Activated CD4-positive, alpha-beta T cell treated with anti-CD3 and anti-CD28 coated beads for 36 hours (primary cell): ENCODE measurements at places on chromosomes 4 and X. TPM values are rescaled to one million over a fixed set of nuclear protein-coding genes. Genes with fewer than 3 reads are reported as not detected.

Gene ATP8A1
- 15.1 TPM for total RNA-seq

DNA sequence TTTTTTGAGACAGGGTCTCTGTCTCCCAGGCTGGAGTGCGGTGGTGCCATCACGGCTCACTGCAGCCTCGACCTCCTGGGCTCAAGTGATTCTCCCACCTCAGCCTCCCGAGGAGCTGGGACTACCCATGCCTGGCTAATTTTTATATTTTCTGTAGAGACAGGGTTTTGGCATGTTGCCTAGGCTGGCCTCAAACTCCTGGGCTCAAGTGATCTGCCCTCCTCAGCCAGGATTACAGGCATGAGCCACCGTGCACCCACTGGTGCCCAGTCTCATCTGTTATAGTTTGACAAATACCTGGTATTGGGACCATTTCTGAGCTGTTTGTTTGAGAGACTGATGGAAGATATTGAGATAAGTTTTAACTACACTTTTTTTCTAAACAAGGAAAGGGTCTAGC is 57.5 kb upstream of the SMIM10 start:
- no peak for DNase-seq

Gene IL1RAPL1
- not detected for total RNA-seq

- DNase-seq: peak; percentile 51
Observed at GRCh38 chrX:24395775-24396174, 35.3 kb downstream of the SUPT20HL1 start.

GRCh38 chr4:153058671-153059060 is 122.5 kb downstream of the FHDC1 start:
- no peak for DNase-seq

GRCh38 chr4:127843704-127844600 is 36.7 kb upstream of the PLK4 start:
- DNase-seq: no peak

Gene HTR2C
- total RNA-seq: not detected

Gene GNL3L
- 62.5 TPM for total RNA-seq

Gene NDP
- total RNA-seq: not detected

DNA sequence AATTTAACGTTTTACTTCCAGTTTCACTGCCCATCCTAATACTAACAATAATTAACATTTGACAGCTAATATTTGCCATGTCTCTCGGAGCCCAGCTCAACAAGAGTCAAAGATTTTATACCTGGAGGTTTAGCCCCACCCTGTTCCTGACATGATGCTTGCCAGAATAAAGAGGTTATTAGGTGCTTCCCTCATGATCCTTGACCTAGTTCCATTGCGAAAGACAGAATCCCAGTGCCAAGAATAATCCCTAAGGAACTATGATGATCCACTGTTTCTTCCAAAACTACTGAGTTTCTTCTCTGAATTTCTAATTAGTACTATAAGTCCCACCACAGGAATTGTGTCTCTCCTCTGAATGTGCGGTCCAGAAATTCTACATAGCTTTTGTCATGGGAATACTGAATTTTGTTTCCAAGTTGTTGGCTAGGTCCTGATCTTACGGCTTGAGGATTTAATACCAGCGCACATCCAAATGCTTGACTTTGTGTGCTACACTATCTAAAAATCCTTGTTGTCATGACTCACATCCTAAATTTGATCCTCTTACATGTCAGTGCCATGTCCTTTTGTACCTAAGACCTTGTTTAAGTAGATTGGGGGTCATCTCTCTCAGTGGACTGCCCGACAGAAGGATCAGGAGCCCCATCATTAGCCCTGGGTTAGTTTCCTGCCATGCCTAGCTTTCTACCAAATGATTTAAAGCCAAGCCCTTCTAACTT is 23.1 kb downstream of the ANTXR2 start:
- no peak for DNase-seq
